Dermis blood vessel endothelial cell (primary cell): ENCODE measurements at places on chromosomes 11 and 22. TPM values are rescaled to one million over a fixed set of nuclear protein-coding genes. Genes with fewer than 3 reads are reported as not detected.

MAJIN gene
- 0.17 TPM in 1 of 2 replicates, not detected in the other for total RNA-seq

MS4A12 gene
- total RNA-seq: not detected in 2 replicates

BIK gene
- total RNA-seq: 1.7 and 1.9 TPM in 2 replicates

OR8A1 gene
- not detected in 2 replicates for total RNA-seq

FADS2 gene
- 75.9 and 253 TPM in 2 replicates for total RNA-seq

CNTN5 gene
- total RNA-seq: not detected in 2 replicates

TRIM49C gene
- not detected in 2 replicates for total RNA-seq

USP2 gene
- total RNA-seq: 0.33 and 1.2 TPM in 2 replicates
